ENCODE measurements at places on chromosomes 6 and 20.

DNA sequence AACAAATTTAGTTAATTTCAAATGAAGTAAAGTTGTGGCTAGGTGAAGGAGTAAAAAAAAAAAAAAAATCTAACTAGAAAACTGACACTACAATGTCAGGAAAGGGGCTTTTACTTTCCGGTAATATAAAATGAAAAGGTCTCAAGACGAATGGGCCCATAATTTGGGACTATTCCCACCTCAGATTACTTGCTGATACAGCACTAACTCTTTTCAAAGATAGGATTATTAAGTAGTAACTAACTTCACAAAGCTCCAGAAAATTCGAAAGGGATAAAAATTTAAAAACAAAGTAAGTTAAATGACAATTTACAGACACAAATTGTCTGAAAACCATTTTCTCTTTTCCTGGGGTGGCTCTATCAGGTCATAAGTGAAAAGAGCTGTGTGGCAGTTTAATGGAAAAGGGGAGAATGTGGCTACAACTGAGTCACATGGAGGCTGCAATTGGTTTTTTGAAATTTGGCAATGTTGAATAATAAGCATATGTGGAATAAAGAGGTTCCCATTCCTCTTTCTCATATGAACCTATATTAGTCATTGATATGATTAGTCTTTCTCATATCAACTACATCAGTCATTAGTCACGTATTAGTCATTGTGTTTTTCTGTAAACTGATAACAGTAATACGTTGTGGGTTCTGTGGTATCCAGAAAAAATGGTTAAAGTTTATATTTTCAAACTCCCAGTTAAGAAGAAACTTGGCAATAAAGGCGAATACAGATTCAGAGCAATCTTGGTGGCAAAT is 78.0 kb downstream of the RWDD2A start:
- DNase-seq = peak; percentile 72

DNA sequence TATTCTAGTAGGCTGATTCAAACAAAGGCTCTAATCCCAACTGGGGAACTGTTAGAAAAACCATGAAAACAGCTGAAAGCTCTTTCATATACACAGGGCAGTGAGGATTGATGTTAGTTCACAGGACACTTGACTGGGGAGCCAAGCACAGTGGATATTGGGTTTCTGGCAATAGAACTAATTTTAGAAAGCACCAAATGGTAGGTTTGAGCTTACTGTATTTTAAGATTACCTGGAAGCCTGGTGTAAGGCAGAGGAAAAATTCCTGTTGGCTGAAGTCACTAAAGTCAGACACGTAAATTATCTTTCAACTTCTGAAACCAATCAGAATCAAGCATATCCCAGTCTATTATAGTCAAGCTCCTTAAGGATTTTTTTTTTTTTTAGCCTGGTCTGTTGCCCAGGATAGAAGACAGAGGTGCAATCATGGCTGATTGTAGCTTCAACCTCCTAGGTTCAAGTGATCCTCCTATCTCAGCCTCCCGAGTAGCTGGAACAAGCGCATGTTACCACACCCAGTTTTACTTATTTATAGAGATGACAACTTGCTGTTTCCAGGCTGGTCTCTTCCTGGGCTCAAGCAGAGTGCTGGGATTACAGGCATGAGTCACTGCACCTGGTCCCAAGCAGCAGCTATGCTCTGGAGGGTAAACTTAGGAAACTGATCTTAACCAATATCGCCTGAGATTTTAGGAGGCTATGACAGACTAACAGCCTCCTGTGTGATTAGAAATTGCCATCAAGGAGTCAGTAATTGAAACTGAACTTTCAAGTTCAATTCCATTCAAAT is 32.5 kb upstream of the SYNCRIP start:
- DNase-seq = peak; percentile 87

- DNase-seq = peak; percentile 15
These were observed 414.2 kb upstream of the SPTLC3 start for GRCh38 chr20:12594410-12595088.

- DNase-seq = peak; percentile 55
These were observed 20.2 kb downstream of the RNF8 start for GRCh38 chr6:37373822-37374471.

DNA sequence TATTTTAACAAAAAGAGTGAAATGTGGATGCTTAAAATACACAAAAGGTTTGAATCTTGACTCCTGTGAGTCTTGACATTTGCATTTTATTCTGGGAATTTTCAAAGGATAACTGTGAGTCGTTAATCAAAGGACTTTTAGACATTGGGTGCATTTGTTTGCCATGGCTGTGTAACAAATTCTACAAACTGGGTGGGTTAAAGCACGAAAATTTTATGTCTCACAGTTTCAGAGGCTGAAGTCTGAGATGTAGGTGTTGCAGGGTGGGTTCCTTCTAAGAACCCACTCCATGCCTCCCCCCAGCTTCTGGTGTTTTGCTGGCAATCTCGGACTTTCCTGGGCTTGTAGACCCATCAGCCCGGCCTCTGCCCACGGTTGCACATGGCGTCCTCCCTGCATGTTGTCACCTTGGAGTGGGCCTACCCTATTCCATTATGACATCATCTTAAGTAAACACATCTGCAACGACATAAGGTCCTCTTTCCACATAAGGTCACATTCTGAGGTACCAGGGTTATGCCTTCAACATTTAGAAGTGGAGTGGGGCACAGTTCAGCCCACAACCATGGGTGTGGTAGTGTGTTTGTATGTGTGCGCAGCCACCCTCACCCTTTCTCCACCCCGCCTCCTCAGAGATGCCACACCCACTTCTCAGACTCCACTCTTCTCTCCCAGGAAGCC is 113.1 kb downstream of the FOXA2 start:
- DNase-seq = no peak

DNA sequence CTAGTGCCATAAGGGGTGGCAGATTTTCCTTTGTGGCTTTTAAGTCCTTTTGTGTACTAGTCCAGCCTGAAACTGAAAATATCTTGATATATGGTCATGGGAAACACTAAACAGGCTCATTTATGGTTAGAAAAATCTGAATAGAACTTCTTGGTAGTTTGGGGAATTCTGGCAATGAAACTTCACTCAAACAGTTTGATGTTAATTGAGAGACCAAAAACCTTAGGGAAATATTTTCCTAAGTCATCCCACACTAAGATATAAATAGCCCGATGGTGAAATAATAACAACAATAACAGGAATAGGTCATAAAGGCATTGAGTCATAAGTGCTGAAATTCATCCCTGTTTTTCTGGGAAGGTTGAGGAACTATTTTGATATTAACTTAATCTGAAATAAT is 146.2 kb upstream of the SMLR1 start:
- DNase-seq = peak; percentile 66

- DNase-seq = no peak
These were observed 7.7 kb upstream of the SMIM13 start for GRCh38 chr6:11085758-11086435.

- DNase-seq = peak; percentile 92
These were observed 139.8 kb downstream of the BACH2 start for GRCh38 chr6:90156861-90157260.

DNA sequence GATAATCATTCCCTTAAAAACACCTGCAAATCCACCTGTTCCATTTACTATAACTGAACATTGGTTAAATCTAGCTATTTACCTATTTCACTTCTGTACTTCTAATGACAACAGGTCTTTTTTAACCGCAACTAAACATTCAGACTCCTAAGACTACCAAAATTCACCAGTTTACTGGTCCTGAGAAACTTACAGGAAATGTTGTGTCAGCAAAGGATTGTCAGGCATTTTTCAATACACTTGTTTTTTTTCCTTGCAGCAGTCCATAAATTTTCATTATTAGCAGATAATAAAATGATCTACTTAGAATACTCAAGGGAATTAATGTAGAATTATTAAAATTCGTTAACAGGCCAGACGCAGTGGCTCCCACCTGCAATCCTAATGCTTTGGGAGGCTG is 5.3 kb downstream of the ZUP1 start:
- no peak for DNase-seq

- DNase-seq = peak; percentile 30
These were observed 140.5 kb upstream of the CDYL start for GRCh38 chr6:4635666-4636065.

DNA sequence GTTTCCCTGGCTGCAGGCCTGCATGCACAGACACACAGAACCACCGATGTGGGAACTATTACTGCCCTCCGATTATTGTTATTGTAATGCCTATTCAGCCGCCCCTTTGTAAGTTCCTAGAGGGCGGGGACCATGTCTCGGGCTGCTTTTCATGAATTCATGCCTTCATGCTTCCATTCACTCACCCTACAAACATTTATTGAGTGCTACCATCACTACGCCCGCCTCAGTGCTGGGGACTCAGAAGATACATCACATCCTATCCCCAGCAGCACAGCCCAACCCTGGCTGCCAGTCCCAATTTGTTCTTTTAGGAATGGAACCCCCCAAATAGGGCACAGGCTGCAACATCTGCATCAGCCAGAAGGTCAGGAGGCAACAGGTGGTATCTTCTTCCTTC is 75.9 kb downstream of the FOXA2 start:
- DNase-seq = no peak

DNA sequence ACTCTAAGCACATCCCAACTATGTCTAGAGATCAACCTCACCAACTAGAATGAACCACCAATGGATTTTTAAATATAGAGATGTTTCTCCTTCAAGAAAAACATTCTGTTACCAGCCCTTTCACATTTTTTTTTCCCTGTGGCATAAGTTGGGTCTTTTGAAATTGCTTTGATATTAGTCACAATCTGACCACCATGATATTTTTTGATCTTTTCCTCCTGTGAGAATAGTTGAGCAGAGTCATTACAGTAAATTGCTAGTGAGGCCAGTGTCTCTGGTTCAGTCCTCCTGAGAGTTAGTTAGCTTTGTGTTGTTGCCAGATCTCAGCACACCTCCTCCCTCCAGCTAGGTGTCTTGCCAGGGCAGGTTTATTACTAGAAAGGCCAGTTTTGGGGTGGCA is 79.7 kb upstream of the MYLIP start:
- DNase-seq = peak; percentile 22

DNA sequence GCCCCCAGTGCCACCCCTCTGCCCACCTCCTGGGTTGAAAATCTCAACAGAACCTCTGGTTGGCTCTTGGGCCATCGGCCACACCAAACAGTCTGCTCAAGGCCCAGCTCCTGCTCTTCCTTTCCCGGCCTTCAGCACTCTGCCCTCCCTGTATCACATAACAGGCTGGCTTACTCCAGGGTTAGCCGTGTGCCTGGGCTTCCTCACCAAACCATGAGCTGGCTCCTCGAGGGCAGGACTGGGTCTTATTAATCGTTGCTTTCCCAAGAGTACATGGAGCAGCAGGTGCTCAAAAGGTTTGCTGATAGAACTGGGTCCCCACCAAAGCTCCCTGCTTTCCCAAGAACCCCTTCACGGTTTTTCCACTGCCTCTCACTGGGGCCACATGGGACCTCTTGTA is 12.7 kb upstream of the FAM83C start:
- DNase-seq = no peak

DNA sequence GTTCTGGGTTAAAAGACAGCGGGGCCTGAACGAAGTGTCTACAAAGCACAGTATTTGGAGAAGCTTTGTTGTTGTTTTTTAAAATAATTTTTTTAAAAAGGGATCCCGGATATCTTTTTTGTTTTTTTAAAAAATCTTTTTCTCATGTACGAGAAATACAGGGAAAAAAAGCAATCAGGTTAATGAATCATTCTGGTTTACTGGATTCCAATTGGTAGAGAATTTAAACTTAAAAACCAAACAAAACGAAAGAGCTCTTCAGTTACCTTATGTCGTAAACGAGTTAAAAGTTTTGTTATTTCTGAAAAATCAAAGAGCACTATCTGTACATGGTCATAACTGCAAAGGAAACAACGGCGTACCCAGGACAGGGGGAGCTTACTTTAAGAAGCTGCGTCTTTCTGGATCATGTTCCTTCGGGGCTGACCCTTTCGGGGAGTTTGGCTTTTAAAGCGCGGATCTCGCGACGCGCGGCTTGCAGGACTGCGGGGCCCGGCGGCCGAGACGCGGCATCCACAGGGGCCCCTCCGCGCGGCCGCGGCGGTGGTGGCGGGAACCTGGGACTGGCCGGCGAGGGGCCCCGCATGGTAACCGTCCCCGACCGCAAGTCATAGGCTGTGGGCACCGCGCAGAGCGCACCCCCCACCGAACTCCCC is 927 bp downstream of the IL20RA start:
- peak; percentile 46 for DNase-seq

- DNase-seq = peak; percentile 83
These were observed 149.9 kb upstream of the BEND6 start for GRCh38 chr6:56804996-56805395.

DNA sequence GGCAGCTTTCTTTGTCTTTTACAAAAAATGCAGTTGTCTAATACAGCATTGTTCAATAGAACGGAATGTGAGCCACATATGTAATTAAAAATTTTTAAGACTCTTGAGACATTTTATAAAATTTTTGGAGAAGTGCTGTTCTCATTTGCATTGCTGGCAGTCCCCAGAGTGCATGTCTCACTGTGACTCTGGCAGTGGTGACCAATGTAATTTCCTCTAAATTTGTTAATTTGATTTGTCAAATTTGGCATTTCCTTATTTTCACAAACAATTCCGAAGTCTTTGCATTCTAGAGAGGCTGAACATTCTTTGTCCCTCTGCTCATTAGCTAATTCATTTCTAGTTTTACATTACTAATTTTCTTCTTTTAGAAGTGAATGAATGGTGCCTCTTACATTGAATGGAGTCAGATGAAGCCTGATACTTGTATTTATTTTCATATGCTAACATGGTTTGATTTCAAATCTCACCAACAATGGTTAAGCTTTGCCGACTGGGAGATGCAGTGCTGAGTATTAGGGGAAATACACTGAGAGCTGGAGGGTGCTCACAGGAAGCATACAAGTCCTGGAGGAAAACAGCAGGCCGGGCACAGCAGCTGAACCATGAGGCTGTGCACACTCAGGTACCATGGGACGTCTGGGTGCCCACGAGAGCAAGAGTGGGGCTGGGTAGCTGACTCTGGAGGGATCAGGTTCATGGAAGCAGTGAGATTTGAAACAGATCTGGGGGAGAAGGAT is 68.5 kb upstream of the ARMC2 start:
- DNase-seq = no peak

DNA sequence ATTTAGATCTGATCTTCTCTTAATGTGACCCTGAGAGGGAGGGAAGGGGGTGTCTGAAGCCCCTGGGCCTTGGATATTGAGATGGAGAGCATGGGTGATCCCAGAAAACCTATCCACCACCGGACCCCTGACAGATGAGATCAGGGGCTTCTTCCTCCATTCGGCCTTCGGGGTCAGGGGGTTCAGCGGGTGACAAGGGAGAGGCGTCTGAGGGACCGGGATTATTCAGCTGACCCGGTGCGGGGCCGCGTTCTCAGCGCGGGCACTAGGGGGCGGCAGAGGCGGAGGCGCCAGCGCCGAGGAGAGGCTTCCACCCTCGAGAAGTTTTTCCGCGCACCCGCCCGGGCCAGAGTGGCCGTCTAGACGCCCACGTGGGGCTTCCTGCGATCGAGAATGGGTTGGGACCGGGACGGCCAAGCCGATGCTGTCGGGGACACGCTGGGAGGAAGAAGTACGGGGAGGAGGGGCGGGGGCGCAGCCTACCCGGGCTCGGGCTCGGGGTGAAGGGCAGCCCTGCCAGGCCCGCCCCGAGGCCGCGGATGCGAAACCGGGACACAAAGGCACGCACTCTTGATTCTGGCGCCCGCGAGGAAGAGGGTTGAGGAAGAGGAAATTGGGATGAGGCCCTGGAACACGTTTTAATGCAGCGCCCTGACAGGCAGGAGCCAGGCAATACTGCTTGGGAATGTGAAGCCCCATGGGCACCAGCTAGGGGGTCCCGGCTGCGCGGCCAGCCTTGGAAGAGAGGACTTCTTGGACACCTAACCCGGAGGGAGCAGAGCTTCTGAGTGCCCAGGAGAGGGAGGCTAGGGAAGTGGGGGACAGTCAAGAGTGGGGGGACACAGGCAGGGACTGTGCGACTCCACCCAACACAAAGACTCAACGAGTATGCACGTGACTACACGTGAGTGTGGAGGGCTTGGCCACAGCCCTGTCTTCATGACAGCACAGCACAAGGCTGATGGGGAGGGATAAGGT is 30.6 kb downstream of the COL11A2 start:
- peak; percentile 59 for DNase-seq

Data from epithelial cell of esophagus (primary cell).